SHP77 (cell line): ENCODE measurements at places on chromosomes 12 and 14.

- no peak for DNase-seq
Observed at GRCh38 chr12:69342421-69342820, 5.8 kb upstream of the LYZ start.

- no peak for DNase-seq
Observed at GRCh38 chr12:47894652-47895051, 10.1 kb downstream of the VDR start.

DNA sequence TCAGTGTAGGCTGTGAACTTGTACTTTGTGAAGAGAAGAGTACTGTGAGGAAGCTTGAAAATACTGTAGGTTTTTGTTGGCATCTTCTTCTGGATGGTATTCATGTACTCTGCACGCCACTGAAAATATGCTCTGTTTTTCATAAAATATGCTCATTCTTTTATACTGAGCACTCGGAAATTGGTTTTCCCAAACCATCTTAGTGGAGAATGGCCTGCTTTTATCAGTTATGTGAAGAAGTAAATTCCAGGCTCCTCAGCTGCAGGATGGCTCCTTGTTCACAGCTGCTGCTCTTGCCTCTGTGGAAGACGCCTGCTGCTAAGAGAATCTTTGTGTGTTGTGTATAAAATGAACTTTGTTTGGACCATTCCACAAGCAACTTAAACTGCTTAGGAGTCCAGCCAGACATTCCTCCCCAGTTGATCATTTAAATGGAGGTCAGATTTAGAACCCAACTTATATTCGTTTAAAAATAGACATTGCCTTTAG is 443.5 kb upstream of the RGS6 start:
- no peak for DNase-seq

DNA sequence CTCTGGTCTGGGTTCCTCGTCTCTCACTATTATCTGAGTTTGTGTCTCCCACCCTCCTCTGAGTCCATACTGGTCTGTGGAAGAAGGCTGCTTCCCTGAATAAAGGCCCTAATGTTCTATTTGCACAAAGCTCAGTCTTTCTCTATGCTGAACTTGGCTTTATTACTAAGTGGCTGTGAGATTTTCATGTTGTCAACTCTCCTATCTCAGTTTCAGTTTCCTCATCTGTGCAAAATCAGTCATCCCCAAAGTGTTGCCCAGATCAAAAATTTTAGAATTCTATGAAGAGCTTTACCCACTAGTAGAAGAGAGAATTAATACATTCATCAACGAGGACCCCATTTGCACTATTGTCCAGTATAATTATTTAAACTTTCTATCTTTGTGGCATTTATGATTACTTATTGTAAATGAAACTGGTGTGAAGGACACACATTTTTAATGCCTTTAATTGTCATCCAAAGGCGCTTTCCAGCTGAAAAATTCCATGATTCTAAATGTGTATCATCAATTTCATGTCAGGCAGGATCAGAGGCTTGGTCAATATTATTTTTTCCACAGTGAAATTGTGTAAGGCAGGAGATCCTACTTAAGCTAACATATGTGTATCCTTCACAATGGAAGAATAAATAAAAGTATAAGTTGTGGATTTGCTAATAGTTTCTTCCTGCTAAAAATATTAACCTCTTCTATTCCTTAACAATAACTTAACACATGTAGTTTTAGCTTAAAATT is 79.1 kb upstream of the EEA1 start:
- DNase-seq, result no peak

DNA sequence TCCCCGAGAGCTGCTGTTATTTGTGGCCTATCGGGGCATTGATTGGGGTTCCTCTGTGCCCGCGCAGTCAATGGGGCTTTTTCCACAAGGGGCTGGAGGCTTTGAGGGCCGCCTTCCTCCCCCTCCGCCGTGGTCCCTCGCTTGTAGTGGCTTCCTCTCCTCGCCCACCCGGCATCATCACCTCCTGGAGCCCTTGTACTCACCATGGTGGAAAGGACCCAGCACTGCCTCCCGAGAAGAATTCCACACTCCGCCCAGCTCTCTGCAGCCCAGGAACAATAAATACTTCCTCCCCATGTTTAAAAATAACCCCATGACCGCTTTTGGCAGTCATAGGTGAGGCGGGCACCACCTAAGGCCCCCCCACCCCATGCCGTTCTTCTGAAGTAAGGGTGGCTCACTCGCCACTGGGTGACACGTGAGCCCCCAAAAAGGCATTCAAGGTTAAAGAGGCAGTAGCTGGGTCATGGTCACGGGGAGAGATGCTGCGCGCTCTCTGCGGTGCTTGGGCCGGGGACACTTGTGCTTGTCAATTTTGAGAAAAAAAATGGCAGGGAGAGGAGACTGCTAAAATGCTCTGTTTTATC is at the start of gene MYL2:
TSS of gene MYL2 (minus strand) at position 256 of the 587 bp plus-strand sequence. CDS start at position 206, 50 bp downstream.
- DNase-seq, result no peak

DNA sequence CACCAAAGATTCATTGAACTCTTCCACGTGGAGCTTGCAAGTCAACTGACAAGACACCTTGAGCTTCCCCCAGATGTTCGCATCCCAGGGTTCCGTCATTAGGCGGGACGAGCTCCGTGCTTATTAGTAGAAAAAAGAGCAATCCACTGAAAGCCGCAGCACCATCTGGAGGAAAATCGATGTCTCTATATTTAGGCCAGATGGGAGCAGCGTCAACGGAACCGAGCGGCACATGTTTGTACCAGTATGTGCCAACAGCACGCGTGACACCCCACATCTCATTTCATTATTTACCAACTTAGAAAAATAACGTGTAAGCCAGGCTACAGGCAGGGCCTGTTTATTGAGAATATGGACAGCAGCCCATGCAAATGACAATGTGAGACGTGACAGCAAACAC is 45.8 kb upstream of the TMEM132D start:
- DNase-seq, result no peak

DNA sequence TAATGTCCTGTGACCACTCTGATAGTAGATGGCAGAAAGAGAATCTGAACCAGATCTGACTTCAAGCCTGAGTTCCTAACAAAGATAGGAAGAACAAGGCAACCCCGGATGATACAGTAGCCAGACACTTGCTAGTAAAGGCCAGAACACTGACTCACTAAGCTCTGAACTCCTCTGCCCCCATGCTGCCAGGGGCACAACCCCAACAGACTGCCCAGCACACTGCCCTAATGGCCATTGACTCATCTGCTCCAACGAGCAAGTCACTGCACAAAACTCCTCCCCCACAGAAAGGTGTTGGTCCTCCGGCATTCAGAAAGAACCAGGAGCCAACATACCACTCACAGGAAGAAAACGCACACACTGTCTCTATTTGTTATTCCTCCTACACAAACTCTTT is 179.6 kb upstream of the NUDT4 start:
- DNase-seq, result no peak

DNA sequence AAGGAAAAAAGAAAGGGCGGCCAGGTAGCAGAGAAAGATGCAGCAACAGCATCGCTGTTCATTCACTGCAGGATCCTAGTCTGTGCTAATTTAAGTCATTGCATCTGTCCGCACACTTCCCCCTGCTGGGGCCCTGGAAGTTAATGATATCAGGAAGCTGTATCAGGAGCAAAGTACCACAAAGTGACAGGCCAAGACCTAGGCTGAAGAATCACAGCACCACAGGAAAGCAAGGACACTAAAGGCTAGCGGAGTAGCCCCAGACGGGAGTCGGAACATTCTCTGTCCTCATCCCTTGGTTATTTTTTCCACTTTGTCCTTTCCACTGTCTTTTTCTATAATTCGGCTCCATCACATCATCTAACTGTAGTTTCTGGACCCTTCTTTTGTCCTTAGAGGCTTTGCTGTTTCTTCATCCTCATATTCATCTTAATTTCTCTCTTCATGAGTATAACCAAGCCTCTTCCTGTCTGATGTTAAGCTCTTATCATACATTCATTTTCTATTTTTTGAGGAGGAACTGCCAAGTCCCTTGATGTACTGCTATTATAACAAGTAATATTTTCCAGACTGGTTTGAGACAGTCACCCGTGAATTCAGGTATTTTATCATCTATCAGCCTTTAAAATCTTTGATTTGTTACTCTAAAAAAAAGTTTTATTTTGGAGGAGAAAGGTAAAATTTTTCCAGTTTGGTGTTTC is 28.3 kb downstream of the DUSP16 start:
- DNase-seq, result no peak

DNA sequence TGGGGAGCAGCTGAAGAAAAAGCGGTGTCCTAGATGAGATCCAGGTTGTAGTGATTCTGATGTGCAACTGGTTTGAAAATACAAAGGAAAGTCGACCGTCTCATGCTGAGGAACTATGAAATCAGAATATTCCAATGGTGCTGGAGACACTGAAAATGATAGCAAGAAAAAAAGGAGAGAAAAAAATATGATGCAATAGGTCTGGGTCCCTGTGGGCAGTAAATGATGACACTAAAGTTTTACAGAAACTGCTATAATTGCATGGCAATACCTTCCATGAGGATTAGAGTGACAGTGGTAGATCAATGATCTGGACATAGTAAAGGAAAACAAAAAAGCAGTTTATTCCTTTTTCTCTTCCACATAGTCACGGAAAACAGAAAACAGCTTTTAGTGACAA is 2.3 kb downstream of the PYM1 start:
- DNase-seq, result no peak

DNA sequence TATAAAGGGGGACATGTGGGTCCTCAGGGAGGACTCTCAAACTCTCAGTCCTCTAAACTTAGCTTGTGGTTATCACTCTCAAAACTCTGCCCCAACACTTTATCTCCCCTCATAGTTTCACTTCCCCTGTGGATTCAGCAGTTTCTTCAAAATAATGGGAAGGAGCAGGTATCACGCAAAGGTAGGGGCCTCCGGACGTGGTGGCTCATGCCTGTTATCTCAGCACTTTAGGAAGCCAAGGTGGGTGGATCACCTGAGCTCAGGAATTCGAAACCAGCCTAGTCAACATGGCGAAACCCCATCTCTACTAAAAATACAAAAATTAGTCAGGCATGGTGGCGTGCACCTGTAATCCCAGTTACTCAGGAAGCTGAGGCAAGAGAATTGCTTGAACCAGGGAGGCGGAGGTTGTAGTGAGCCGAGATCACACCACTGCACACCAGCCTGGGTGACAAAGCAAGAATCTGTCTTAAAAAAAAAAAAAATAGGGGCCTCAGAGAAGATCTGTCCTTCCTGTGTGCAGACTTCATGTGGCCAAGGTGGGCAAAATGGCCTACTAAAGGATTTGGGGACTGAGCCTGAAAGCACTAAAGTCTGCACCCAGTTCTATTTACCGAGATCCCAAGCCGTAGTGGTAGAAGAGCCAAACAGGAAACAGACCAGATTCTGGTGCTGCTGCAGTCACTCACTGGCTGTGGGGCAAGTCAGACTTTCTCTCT is 6.4 kb downstream of the ITGB7 start:
- DNase-seq, result no peak

GRCh38 chr12:31531893-31532292 is 59.0 kb downstream of the DENND5B start:
- DNase-seq, result no peak

DNA sequence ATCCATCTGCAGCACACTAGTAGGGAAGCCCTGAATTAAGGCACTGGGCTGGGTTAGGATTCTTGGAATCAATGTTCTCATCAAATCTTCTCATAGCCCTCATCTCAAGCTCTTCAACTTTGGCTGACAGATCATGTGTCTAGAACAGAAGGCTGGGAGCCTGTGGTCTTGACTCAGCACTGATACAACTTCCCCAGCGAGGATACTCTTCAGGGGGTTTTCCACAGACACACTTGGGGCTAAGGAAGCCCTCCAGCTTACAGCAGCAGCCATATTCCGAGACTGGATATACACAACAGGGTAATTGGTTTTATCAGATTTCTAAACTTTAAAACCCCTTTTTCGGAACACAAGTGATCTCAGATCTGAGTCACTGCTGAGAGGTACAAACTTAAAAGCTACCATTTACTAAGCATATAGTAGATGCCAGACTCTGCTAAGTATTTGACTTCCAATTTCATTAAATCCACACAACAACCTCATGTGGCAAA is 3.5 kb downstream of the FMNL3 start:
- DNase-seq, result no peak

- no peak for DNase-seq
Observed at GRCh38 chr12:30909349-30910037, 17.1 kb upstream of the TSPAN11 start.

DNA sequence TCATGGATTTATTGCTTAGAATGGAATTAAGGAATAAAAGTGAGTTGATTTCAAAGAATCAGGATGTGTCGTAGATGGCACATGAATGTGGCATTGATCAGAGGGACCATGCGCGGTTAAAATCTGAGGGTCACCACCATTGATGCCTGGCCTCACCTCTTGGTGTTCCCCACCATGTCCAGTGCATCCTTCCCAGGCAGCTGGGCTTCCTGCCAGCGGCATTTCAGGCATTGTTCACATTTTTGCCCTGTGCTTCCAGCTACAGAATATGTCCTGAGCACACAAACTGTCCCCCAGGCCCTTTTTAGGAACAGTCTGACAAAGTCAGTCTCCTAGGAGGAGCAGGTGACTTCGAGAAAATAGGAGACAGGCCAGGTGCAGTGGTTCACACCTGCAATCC is 42.0 kb upstream of the TSPAN9 start:
- DNase-seq, result no peak

GRCh38 chr14:68788996-68789820 is 3.7 kb downstream of the ZFP36L1 start:
- DNase-seq, result peak; percentile 78

DNA sequence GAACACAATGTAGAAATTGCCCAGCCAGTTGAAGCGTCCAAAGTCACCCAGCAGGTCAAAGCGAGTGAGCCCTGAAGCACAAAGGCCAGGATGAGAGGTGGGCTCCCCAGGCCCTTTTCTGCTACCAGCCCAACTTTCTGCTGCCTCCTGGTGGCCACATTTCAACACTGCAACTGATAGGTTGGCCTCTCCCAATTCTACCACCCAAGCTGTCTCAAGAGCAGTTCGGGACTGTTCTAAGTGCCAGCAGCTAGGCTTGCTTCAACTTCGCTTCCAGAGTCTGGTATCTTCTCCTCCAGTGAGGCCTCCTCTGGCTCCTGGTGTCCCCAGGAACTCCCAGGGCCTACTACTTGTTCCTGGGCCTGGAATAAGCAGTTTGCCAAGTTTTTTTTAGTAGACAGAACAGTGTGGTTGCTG is 3.4 kb upstream of the DHH start:
- DNase-seq, result peak; percentile 12

- no peak for DNase-seq
Observed at GRCh38 chr12:52515927-52516831, 4.0 kb downstream of the KRT5 start.

GRCh38 chr14:76280221-76280620 is 95.7 kb upstream of the ESRRB start:
- DNase-seq, result no peak

DNA sequence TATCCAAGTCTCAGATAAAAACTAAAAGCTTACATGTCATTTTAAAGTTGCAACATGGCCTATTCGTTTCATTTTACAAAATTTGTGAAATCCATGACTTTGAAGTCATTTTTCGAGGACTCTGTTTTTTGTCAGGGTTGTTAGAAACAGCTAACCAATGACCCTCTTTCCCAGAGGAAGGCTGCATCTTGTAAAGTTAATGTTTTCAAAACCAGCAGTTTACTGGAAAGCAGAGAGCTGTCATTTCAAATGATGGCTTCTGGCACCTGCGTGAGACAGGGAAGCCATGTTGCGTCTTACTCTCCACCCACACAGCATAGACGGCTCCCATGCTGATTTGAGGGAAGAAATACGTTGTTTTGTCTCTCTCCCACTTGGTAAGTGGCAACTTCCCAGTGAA is 50.1 kb upstream of the RTRAF start:
- DNase-seq, result no peak
